ENCODE measurements at places on chromosomes 4 and X.

DNA sequence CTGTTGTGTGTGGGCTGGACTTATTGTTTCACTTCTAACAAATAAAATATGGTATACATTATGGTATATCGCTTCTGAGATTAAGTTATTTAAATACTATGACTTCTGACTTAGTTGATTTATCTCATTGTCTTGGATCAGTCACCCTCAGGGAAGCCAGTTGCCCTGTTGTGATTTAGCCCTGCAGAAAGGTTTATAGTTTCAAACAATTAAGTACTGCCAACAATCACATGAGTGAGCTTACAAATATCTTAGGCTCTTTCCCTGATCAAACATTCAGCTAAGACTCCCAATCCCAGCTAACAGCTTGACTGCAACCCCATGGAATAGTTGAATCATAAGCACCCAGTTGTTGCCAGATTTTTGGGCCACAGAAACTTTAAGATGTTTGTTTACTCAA is 85.4 kb downstream of the MAGEC1 start:
- no peak for DNase-seq

- DNase-seq: peak; percentile 9
Observed at GRCh38 chr4:184745831-184746795, 12.2 kb upstream of the CENPU start.

GRCh38 chr4:1792832-1793495 is at the start of gene FGFR3:
FGFR3 (plus strand) TSS chr4:1793293; CDS start chr4:1793935, 642 bp downstream.
- DNase-seq: no peak

- no peak for DNase-seq
Observed at GRCh38 chr4:115873048-115873447, 759.6 kb upstream of the NDST4 start.

- no peak for DNase-seq
Observed at GRCh38 chr4:126748736-126749135, 884.0 kb upstream of the INTU start.

DNA sequence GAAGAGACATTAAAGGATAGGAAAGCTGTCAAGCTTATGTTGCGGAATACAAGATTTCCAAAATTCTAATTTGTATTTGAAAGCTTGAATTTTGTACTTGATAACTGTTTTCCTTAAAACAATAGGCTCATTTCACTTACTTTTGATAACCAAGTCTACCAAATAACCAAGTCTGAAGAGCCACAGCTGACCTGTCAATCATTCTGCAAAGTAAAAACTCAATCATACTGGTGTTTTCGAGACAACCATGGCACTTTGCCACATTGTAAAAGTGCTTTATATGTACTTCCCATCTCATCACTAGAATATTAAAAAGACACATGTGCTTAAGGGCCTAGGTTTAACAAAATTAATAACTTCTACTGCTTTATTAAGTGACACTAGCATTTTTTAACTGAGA is 47.9 kb downstream of the LEF1 start:
- no peak for DNase-seq

DNA sequence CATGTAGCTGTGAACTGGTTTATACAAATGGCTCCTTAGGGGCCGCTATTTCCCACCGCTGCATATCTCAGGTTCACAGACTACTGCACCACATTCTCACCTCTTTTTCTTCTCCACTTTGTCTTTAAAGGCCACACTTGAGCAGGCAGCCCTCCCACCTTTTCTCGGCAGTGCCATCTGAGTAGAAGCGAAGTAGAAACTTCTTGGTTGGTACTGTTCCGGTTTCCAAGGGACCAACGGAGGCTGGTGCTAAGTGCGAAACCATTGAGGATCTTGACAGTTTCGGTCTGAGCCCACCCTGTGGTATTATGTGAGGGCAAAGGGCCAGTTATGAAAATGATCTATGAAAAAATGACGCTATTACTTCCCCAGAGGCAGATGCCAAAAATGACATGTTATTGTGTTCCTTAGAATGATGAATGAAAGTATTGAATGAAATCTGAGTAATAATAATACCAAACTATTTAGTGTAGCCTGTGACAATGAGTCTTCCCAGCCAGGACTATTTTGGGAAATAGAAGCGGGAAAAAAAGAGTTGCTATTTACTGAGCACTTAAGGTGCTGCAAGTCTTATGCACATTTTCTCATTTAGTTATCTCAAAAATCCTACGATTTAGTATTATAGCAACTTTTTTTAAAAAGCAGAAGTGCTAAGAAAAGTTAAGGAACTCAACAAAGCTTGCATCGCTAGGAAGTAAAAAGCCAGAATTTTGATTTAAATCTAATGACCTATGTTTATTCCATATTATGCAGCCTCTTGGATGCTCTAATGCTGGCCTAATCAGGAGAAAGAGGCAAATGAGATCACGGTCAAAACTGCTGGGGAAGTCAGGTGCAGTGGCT is 29.6 kb upstream of the CHRNA9 start:
- no peak for DNase-seq

GRCh38 chrX:123436512-123437136 is 252.5 kb downstream of the GRIA3 start:
- DNase-seq: no peak

DNA sequence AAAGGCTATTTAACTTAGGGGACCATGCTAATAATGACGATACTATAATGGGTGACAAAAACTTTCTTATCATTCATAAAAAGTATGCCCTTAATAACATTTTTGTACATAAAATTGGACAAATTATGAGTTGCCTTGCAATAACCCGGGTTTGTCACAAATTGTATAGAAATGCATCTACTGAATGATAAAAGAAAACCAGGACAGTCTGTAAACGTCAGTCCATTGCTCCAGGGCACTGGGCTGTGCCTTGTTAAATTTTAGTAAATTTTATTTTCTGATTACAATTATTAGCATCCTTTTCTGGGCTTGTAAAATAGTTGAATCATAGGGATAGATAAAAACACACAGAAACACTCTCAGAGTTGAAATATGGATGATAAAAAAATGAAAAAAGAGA is 778.3 kb downstream of the RAPGEF2 start:
- no peak for DNase-seq

DNA sequence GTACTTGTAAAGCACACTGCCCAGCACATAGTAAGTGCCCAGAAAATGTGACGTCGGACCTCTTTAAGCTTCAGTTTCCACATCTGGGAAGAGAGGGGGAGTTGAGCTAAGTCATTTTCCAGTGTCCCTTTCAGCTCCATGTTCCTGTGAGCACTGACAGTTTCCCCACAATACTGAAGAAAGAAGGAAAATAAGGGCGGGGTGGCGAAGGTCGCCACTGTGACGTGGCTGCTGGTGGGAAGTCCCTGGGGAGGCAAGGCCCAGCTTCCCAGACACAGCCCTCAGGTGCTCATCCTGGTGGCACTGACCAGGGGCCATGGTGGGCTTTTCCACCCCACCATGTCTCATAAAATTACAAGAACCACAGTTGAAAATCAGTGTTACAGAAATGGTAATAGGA is 121.8 kb downstream of the PTTG2 start:
- no peak for DNase-seq

DNA sequence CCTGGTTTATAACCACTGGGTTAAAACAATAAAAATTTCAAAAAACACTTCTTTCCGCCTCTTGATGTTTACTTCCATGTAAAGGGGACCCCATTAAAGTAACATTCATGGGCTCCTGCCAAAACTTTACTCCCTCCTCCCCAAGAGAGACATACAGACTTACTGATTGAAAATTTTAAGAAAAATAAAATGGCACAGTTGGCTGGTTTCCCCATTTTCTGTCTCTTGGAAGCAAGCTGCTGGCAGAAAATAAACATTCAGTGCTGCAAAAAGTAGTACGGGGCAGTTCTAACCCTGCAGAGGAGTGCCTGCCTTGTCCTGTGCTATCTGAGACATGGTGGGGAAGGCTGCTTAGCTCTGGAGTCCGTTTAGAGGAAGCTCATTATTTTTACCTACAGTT is 187.3 kb upstream of the INTU start:
- DNase-seq: no peak

- no peak for DNase-seq
Observed at GRCh38 chrX:1031521-1032430, 180.7 kb downstream of the CRLF2 start.

- no peak for DNase-seq
Observed at GRCh38 chr4:36320117-36320896, 38.9 kb downstream of the DTHD1 start.

DNA sequence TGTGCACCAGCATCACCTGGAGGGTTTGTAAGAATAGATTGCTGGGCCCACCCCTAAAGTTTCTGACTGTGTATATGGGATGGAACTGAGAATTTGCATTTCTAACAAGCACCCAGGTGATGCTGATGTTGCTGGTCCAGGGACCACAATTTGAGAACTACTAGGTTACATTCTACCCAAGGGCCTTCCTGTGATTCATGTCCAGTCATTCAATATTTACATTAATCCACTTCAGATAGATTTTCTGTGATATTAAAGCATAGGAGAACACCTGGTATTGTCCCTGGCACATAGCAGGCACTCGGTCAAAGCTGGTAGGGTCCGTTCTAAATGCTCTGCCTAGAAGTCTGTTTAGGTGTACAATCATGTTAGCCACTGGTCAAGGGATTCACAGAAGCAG is 19.5 kb upstream of the XPNPEP2 start:
- DNase-seq: no peak

DNA sequence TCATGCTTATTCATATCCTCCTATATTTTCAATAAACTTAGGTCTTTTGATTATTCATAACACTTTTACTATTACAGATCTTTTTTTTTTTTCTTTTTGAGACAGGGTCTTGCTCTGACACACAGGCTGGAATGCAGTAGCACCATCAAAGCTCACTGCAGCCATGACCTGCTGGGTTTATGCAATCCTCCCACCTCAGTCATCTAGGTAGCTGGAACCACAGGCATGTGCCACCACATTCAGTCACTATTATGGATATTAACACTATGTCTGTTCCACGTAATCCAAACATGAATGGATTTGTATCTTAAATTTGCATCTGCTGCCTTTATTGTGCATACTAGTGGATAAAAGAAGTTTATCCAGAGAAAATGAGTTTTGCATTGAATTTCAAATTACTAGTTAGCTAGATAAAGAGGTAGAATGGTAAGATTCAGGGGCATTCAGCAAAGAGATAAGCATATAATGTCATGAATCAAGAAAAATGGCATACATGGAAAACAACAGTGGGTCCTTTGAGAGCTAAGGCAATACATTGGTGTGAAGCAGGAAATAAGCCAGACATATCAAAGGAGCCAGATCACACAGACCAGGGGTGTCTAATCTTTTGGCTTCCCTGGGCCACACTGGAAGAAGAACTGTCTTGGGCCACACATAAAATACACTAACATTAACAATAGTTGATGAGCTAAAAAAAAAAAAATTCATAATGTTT is 13.9 kb downstream of the ANAPC10 start:
- DNase-seq: no peak

DNA sequence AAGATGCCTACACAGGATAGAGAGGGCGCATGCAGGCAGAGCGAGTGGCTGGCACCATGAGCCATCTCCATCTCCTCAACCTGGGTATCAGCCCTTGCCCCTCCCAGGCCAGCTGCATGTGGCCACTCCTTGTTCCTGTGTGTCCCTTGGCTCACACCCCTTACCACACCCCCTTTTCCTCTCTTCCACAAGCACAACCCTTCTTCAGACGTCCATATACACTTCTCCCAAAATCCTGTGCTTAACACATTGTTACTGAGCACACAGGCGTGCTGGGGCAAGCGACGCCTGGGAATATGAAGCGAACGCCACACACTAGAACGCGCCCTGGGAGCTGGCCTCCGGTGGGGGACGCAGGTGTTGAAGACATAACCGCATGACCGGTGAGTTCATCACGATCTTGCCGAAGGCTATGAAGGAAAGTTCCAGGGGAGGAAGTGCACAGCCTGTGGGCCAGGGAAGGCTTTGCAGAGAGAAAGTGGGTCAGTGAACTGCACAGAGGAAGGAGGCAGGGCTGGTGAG is 19.1 kb upstream of the KIAA0232 start:
- DNase-seq: no peak

DNA sequence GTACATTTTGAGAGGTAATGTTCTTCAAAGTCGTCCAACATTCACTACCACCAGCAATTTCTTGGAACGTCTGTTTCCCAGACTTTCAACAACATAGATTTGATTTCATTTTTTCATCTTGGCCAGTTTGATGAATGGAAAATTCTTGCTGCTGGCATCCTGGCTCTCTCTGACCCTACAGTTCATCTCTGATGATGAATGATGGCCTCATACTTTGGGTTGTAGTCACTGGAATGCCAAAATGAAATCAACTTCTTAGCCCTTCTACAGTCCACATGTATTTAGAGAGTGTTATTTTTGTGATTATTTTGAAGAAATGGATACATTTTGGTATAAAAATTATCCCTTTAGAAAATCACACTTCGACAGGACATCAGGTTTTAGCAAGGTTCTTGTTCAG is 8.8 kb downstream of the CHST7 start:
- no peak for DNase-seq

GRCh38 chr4:122701061-122701460 is 31.4 kb upstream of the BBS12 start:
- DNase-seq: no peak

- no peak for DNase-seq
Observed at GRCh38 chr4:181477591-181477990, 765.6 kb upstream of the TENM3 start.

DNA sequence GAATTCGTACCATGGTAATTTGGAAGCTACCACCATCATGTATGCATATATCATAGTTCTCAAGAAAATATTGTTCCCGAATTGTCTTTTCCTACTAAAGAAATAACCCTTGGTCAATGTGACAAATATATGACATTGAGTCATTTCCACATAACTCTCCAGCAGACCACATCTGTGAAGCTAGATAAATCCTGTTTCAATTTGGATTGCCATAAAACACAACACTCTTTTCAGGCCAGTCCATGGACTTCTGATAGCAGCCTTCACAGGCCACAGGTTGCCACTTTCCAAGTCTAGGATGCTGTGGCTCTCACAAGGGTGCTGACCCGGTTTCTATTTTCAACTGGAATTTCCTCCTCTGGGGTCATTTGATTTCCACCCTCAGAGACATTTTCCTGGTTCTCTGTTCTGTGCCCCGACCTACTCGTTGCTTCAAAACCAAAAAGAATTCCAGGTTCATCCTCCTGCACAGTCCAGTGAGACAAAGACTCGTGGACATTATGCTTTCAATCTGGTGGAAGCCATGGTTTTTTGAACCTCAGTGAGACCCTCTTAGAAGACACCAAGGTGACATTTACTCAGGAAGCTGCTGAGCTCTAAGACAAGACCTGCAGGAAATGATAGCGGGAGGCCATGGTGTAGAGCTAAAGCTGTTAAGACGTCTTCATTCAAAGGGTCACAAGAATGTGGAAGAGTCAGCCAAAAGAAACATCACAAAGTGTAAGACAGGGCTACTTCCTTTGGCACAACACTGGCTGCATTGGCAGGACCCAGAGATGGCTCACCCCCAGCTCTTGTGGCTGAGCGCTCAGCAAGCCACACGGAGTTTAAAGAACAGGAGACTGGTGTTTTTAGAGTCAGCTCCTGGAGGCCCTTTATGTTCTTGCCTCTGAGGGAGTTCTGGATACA is 119.8 kb downstream of the AMELX start:
- DNase-seq: no peak
